ENCODE measurements at places on chromosomes 11 and 22.

DNA sequence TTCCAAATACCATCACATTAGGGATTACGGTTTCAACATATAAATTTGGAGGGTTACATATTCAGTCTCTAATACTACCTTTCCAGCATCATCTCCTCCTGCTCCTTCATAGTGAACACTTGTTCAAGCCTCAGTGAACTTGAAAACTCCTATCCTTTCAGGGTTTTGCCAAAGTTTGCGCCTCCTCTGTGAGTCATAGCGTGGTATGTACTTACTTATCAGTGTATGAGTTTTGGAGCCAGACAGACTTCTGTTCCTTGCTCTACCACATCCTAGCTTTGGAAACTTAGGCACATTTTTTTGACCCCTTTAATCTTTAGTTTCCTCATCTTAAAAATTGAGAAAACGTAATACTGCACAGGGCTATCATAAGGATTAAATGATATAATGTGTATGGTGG is 160.1 kb upstream of the ZC3H12C start:
- no peak for DNase-seq

DNA sequence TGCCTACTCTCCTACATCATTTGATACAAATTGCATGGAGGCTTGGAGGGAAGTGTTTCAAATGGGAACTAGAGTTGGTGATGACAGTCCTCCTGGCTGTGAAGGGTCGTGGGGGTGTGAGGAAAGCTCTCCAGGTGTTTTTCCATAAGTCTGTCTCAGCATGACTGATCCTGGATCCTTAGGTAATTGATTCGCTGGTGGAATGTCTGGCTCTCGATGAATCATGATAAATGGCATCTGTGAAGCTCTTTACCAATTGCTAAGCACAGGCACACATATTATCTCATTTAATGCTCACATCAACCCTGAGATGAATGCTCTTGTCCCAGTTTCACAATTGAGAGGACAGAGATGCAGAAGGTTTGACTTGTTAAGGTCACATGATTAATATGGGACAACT is 107.5 kb downstream of the PKNOX2 start:
- DNase-seq, result no peak

DNA sequence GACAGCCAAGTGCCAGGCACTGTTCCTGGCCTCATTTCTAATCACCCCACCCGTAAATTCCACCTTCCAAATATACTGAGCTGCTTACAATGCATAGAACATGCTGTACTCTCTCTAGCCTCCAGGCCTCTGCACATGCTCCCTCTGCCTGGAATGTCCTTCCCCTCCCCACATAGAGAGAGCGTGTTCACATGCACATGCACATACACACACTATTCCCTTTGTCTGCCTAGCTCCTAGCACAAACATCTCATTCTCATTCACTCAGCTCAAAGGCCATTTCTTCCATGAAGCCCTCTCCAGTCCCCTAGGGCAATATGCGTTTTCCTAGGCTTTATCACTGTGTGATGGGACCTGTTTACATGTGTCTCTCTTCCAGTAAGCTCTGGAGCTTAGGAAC is 144.6 kb downstream of the WT1 start:
- DNase-seq, result no peak

DNA sequence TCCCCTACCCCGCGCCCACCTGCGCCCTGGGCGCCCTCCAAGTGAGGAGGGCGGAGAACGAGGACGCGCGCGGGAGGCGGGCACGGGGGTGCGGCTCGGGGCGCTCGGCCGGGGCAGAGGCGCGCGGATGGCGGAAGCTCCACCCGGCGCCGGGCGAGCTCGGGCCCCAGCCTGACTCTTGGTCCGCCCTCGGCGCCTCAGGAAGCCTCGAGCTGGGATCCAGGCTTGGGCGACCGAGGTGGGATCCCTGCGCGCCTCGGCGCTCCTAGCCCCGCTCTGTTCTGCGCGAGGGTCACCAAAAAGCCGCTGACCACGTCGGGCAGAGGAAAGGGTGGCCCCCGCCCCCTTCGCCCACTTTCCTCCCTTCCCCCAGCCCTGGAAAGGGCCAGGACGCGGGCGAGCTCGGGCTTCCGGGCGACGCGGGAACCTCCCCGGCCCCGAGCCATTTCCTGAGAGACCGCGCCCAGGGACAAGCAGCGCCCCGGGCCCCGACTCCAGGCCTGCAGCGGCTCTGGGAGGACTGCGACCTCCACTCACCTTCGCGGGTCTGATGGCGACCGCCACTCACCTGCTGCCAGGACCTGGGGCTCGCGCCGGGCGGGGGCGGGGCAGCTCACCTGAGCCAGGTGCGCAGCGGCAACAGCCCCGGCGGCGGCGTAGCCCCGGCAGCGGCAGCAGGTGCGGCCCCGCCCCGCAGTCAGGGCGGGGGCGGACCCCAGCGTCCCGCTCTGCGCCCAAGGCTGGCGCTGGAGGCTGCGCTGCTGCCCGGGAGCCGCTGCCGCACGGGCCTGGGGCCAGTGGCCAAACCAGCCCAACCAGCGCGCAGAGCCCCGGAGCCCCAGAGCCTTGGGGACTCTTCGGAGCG is 2.2 kb upstream of the SIGIRR start:
- DNase-seq, result peak; percentile 46

- DNase-seq, result no peak
These were observed 50.1 kb upstream of the NCAM1 start for GRCh38 chr11:112911124-112911523.

DNA sequence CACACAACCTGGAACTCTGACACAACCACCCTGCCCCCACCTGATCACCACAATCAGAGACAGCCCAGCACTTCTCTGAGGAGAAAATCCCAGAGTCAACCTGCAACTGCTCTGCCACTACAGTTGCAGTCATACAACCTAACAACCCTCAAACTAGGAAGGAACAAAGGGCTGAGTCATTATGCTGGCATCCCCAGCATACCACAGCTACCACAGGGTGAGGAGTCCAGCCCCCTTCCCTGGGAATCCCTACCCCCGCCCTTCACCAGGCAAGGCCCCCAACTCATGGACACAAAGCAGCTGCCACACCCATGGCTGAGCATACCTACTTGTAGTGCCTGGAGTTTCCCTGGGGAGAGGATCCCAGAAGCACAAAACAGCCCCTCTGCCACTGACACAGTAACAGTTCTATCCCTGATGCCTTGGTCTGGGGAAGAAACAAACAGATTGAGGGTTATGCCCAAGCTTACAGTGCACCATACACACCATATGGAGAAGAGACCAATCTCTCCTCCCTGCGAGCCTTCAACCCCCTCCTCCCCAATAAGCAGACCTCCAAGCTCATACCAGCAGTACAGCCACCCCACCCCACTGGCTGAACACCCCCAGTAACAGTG is 68.5 kb upstream of the C11orf58 start:
- DNase-seq, result no peak

- no peak for DNase-seq
These were observed 180.7 kb downstream of the MPPED1 start for GRCh38 chr22:43592476-43592875.

DNA sequence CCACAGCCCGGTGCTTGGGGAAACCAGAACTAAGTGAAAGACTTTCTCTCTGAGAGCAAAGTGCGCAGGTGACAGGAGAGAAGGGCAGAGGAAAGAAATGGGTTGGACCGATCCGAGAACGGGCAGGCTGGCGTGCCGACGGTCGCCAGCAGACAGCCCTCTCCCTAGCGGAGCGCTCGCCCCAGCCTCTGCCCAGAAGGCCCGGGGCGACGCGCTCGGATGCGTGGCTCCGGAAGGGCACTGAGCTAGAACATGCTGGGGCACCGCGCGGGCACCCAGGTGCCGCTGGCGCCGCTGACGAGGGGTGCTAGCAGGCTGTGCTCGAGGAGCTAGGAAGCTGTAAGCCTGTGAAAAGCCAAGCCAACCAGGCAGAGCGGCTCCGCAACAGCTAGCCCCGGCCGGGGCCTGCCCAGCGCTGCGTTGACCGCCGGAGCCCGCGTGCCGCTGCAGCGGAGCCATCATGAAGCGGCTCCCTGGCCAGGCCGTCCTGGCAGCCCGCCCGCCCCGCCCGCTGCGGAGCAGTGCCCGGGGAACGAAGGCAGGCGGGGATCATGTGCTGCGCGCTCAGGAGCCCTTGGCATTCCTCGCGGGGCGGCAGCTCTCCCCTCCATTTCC is 22.1 kb upstream of the RRAS2 start:
- DNase-seq, result peak; percentile 16

- no peak for DNase-seq
These were observed 272.5 kb downstream of the NTM start for GRCh38 chr11:131642756-131643531.

- DNase-seq, result no peak
These were observed 55.9 kb upstream of the CD44 start for GRCh38 chr11:35083181-35083430.

DNA sequence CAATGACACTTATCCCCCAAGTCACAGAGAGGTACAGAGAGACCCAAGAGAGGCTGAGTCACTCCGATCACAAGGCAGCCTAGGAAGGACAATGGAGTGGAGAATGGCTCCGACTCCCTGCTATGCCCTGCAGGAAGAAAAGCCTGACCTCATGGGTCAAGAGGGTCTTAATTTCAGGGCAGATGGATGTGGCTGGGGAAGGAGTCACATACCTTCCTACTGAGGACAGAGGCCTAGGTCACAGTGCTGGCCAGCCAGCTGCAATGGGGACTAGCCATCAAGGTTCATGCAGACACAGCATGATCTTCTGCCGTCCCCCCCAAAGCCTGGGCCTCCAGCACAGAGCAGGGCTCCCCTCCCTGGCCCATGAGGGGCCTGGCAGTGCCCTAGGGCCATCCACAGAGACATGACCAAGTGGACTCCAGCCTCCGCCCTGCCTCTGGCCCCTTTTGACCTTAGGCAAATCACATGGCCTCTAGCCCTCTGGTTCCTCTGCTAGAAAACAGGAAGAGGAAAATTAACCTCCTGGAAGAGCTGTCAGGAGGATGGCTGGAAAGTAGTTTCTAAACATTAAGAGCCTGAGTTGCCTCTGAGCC is 1.8 kb downstream of the ARRB1 start:
- DNase-seq, result no peak

DNA sequence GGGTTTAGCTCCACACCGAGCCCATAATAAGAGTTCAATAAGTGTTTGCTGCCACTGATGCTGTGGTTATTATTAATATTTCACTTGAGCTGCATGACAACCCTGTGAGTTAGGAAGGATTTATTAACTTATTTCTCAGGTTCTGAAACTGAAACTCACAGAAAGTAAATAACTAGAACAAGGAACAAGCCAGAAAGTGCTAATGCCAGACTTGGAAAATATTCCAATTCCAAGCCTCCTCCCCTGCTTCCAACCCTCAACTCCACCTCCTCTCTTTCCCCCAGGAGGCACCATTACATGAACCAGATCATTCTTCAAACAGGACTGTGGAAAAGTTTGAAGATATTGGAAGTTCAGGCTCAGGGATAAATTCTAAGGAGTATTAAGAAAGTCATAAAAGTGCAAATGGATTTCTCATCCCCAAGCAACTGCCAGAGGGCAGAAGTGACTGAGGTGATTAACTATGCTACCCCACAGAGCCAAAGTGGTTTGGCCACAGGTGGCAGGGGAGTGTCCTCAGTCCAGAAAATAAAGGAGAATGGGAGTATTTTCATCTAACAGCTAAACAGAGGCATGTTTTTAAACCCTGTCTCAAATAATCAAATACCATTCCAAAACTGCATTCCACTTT is 3.2 kb upstream of the FJX1 start:
- DNase-seq, result no peak

DNA sequence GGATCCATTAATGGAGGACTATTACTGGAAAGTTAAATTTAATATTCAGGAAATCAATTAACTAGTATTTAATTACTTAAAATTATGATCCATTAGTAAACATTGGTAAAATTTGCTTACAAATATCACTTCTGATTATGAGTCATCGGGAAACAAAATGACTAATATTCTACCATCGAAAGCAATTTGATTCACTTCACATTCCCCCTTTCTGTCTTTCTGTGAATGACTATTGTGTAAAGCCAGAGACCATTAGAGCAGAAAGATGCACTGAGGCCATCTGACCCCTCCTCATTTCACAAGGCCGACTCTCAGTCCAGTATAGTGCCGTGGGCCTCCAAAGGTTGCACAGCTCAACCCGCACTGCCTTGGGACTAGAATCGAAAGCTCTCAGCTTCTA is 619.0 kb downstream of the OPCML start:
- DNase-seq, result no peak

- peak; percentile 78 for DNase-seq
These were observed 17.7 kb upstream of the THRSP start for GRCh38 chr11:78045851-78046485.

- no peak for DNase-seq
These were observed 1.6 kb downstream of the TMEM135 start for GRCh38 chr11:87039371-87039770.

GRCh38 chr22:32991353-32992101 is 66.7 kb downstream of the SYN3 start:
- no peak for DNase-seq

- no peak for DNase-seq
These were observed 32.6 kb downstream of the APOL1 start for GRCh38 chr22:36285545-36285944.

GRCh38 chr11:111388420-111388819 is 9.3 kb upstream of the POU2AF1 start:
- no peak for DNase-seq

GRCh38 chr22:29456211-29456671 is 17.9 kb downstream of the RFPL1 start:
- DNase-seq, result no peak

- DNase-seq, result peak; percentile 86
These were observed 16.6 kb upstream of the ARHGAP8 start for GRCh38 chr22:44735518-44736428.

GRCh38 chr11:46662366-46662765 is 38.1 kb downstream of the ARHGAP1 start:
- no peak for DNase-seq

DNA sequence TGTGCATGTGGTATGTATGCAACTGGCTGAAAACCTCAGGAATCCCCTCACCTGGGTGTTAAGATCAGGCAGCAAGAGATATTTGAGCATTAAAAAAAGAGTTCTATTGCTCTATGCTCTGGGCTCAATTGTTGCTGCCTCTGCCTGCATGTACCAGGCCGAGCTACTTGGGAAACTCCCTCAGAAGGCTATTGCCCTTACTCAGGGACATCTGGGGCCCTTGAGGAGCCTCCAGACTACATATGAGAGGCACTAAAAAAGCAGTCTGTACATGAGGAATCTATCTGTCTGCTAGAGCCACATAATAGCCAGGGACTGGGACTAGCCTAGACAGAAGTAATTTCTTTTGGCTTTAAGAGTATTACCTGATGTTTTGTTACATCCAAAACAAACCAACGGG is 120.1 kb downstream of the SWAP70 start:
- no peak for DNase-seq

DNA sequence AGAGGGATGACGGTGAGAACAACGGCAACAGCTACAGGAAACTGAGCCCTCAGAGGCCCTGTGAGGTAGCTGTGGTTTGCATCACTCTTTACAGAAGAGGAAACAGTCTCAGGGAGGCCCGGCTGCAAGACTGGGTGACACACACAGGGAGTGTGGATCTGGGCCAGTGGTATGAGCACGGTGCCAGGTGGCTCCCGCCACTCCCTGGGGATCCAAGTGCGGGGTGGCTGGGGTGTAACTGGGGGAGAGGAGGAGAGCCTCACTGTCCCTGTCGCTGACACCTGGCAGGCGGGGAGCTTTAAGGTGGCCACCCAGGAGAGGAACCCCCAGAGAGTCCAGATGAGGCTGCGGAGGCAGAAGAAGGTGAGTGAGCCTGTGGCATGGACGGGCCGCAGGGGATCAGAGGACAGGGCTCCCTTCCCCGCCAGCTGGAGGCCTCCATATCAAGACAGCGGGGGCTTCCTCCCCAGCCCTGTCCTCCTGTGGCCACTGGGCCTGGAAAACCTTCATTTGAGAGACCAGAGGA is 5.6 kb downstream of the RGL4 start:
- peak; percentile 58 for DNase-seq

GRCh38 chr22:37578002-37578401 is 1.9 kb downstream of the LGALS2 start:
- DNase-seq, result no peak

GRCh38 chr11:13160346-13160745 is 117.2 kb upstream of the BMAL1 start:
- no peak for DNase-seq
